ENCODE measurements at places on chromosomes 12 and 14. TPM values are rescaled to one million over a fixed set of nuclear protein-coding genes. Genes with fewer than 3 reads are reported as not detected.

The HVCN1 gene
- total RNA-seq, result 4.9 TPM

The KCNMB4 gene
- total RNA-seq, result 0.45 TPM

The TAS2R43 gene
- not detected for total RNA-seq

The LACRT gene
- total RNA-seq, result not detected

The RERG gene
- total RNA-seq, result 0.17 TPM

The CD163L1 gene
- total RNA-seq, result 0.17 TPM

The TEX52 gene
- not detected for total RNA-seq

The GSC gene
- not detected for total RNA-seq

The GYS2 gene
- not detected for total RNA-seq

The GPR84 gene
- total RNA-seq, result not detected

The WIF1 gene
- 0.15 TPM for total RNA-seq

The COX6A1 gene
- 928 TPM for total RNA-seq

The AQP5 gene
- total RNA-seq, result not detected

The CLEC14A gene
- total RNA-seq, result 6.2 TPM

The ALX1 gene
- 0.45 TPM for total RNA-seq
